ENCODE measurements at places on chromosomes 4 and X.

- DNase-seq = no peak
Observed at GRCh38 chr4:156242390-156242789, 288.7 kb upstream of the CTSO start.

DNA sequence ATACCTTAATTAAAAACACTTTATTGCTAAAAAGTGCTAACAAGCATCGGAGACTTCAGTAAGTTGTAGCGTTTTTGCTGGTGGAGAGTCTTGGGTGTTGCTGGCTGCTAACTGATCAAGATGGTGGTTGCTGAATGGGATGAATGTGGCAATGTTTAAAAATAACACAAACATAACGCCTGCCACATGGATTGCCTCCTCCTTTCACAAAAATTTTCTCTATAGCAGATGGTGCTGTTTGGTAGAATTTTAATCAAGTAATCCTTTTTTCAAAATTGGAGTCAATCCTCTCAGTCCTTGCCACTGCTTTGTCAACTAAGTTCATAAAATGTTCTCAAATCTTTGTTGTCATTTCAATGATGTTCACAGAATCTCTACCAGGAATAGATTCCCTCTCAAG is 466.8 kb upstream of the TECRL start:
- DNase-seq = no peak

- no peak for DNase-seq
Observed at GRCh38 chr4:83282049-83282535, 2.5 kb downstream of the COQ2 start.

DNA sequence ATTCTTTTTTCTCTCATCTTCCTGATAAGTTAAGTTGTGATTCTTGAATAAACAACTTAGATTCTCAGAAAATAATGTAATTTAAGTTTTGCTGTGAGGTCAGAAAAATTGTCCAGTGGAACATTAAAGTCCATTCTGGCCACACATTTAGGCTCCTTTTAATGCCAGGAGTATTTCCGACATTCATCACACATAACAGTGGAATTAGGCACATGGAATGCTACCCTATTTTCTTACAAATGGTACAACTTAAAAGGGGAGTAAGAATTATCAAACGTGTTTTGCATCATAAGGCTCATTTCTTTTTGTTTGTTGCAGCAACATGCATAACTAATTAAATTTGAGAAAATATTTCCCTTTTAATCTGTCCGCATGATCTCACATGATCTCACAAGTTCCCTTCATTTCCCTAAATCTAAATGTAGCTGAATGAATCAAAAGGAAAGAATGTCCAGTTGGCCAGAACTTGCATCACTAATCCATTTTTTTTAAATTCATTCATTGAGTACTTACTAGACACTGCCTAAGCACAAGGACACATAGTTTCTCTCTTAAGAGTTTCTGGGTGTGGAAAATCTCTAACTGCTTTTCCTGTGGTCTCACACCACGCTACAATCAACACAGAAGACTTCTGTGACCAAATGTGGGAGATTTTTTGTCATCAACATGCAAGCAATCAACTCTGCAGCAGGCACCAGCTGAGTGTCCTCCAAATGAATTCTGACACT is 22.0 kb downstream of the SPARCL1 start:
- no peak for DNase-seq

DNA sequence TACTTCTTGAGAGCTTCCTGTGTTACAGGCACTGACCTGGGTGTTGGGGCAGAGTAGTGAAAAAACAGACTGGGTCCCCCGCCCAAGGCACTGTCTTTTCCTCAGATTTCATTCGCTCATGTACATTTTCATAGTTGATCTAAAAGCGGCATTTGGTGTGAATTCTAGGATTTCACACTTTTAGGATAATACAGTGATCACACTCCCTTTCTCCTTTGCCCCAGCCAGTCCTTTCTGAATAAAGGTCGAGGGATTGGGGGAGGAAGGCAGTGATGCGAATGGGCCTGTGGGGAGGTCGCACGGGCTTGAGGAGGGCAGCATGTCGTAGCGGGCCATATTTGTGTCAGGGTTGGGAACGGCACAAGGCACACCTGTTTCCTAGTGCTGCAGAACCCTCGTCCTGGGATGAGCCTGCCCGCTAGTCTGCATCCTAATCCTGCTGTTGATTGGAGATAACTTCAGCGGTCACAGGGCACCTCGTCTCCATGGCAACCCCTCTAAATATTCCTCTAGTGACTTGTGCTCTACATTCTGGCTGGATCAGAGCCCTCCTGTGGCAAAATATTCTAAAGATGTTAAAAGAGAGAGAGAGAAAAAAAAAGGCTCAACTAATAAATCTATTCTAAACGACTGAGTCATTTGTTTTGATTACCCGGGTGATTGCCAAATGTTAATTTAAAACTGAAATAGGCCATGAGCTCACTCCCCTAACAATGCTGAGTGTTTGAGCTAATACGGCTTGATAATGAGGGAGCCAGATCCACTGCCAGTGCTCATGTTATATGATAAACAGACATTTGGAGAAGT is 21.8 kb downstream of the FHL1 start:
- no peak for DNase-seq

DNA sequence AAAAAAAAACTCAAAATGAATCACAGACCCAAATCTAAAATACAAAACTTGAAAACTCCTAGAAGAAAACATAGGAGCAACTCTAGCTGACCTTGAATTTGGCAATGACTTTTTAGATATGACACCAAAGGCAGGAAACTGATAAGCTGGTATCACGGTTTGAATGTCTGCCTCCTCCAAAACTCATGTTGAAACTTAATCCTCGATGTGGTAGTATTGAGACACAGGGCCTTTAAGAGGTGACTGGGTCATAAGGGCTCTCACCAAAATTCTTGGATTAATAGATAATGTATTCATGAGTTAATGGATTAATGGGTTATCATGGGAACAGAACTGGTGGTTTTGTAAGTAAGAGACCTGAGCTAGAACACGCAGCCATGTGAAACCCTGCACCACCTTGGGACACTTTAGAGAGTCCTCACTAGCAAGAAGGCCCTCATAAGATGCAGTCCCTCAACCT is 40.5 kb downstream of the FRYL start:
- DNase-seq = no peak

GRCh38 chr4:38314663-38315062 is 349.3 kb upstream of the KLF3 start:
- DNase-seq = no peak

DNA sequence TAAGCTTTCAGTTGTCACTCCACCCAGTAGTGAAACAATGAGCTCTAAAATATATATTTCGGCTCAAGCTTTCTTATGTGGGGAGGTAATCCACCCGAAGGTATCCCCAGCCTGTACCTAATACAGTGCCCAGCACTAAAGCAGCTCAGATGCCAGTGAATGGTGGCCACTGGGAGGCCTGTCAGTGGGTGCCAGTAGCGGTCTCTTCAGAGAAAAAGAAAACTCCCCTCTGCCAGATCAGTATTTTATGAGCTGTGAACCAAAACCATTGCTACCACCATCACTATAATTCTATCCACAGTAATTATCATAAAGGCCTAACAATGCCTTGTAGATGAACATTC is 835 bp upstream of the NFKB1 start:
- no peak for DNase-seq

GRCh38 chrX:94107981-94108380 is 434.0 kb downstream of the FAM133A start:
- DNase-seq = no peak

DNA sequence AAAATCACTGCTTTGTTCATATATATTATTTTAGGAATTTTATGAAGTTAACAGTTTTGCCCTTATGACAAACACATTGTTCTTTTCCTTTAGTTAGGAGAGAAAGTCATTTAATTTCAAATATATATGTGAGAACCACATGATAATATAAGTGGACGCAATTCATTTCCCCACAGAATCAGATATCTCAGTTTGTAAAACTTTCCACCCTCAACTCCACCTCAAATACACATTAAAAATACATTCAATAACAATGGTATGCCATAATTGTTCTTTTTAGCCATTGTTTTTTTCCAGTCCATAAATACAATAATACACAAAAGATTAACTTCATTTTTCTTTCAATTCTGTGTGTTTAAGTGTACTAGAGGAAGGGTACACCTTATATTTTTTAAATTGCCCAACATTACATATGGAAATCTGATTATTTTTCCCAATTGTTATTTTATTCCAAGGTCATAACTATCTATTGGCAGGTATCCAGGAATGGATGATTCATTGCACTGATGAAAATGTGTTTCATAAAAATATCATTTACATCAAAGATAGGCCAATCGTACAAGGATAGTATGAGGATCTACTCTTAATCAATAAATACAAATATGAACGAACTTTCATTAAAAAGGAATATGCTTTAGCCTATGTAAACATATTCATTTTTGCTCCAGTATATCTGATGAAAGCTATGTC is 125.0 kb downstream of the PPP3CA start:
- no peak for DNase-seq

GRCh38 chr4:53693408-53693807 is 102.1 kb upstream of the LNX1 start:
- DNase-seq = no peak

- no peak for DNase-seq
Observed at GRCh38 chr4:47624031-47624441, 139.0 kb downstream of the ATP10D start.

DNA sequence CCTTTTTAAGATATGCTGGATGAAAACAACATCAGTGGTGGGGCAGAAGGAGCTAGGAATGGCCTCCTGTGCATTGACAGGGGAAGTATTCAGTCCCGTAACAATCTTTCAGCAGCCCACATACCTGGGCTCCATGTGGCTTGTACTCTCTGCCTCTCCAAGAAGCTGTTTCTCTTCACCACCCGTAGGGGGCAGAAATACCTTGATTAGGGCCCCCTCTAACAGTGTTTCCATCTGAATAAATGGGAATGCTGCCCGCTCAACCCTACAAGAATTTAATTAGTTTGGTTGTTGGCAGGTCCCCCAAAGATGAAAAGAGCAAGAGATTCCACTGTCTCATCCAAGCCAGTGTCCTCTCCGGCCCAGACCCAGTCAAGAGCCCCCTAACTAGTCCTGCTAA is 155.2 kb downstream of the SMIM20 start:
- DNase-seq = no peak

- DNase-seq = no peak
Observed at GRCh38 chrX:97021680-97022079, 138.0 kb downstream of the RPA4 start.

DNA sequence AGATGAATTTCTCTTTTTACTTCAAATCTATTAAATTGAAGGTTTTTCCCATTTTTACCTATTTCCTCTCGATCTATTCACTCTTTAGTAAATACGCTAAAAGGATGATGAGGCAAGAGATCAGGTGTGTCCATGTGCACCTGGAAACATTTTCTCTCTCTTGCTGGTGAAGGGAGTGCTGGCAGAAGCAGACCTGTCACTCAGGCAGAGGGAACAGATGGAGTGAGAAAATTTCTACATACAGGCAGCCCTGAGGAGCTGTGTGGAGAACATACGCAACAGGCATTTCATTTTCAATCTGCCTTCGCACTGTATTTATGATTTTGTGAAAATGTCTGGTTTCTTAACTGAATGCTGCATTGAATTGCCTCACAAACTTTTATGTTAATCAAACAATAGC is 249.5 kb downstream of the GPM6A start:
- DNase-seq = no peak

DNA sequence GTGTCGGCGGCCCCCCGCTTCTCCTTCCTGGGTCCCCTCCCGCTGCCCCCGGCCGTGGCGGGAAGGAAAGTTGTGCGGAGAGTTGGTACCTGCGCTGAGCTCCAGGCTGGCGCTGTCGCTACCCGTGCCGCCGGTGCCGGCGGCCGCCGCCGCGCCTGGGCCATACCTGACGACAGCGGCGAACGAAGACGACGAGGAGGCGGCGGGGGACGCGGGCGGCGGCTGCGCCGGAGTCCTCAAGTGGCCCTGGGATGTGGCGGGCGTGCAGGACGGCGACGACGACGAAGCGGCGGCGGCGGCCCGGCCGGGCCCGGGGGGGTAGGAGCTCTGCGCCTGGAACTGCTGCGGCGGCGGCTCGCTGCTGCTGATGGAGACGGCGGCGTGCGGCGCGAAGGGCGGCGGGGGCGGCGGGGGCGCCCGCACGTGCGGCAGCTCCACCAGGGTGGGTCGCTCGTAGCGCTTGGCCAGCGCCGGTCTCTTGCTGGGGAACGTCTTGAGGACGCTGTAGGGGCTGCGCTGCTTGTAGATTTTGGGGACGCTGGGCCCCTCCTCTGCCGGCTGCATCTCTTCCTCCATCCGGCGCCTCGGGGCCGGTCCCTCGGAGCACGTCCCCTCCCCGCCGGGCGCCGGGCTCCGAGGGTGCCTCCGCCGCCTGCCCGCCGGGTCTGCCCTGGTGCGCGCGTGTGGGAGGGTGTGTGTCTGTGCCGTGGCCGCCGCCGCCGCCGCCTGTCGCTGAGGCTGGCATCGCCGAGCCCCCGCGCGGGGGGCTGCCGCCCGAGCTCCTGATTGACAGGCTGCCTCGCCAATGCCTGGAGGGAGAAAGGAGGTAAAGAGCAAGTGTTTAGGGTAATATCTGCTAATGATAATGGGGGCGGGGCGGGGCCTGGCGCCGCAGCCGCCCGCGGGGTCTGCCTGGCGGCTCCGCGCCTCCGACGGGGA is 618 bp downstream of the BEND4 start:
- DNase-seq = no peak

GRCh38 chrX:97070346-97070745 is 186.6 kb downstream of the RPA4 start:
- DNase-seq = no peak

DNA sequence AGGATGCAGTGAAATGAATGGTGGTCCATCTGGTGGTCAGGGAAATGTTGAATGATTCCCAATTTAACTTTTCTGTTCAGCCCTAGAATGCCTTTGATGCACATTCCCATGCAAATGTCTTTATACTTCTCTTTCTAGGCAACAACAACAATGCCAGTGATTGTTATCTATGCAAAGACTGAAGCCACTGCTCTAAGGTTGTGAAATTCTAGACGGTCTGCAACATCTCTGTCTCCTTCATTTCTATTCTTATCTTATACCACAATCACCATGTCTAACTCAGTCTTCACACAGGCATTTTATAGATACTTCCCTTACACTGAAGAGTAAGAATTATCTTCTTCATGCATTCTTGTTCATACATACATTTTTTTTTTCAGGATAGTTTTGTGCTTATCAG is 84.5 kb downstream of the HPGD start:
- no peak for DNase-seq

GRCh38 chr4:78032446-78032845 is 24.7 kb upstream of the FRAS1 start:
- DNase-seq = no peak

Data from stimulated activated CD8-positive, alpha-beta memory T cell treated with anti-CD3 and anti-CD28 coated beads, Interleukin-7, amount 100 ng/mL, for 1 hour (primary cell).